ENCODE measurements at places on chromosomes 12 and 14.

GRCh38 chr14:75277815-75278421, 710 bp upstream of the FOS start:
- DNase-seq: no peak

GRCh38 chr12:129871991-129872972, 31.5 kb downstream of the TMEM132D start:
- DNase-seq: no peak

- DNase-seq: no peak
Observed at GRCh38 chr12:43407816-43408645, 144.0 kb downstream of the ADAMTS20 start.

DNA sequence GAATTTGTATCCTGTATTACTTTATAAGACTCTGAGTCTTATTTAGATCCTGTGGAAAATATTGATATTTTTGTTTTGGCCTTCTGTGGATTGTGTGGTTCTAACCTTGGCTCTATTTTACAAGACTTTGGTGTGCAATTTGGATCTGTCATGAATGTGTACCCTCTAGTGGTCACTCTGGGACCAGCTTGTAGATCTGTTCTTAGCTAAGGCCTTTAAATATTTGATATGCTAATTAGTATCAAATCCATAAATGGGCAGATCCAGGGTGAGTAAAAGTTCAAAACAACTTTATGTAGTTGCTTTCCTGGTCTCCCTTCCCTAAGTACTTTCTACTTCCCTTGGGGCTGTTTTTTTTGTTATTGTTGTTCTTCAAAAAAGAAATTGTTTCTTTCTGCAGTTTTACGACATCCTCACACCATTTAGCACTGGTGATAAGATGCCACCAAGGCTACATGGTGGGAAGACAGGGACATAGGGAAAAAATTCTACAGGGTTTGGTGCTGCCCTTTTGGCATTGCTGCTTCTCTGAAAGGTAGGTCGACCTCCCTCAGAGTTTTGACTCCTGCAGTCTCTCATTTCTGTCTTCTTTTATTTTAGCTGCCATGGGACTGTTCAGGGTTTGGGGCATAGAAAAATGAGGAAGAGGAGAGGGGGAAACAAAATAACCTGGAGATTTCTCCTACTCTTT, 238.5 kb downstream of the GPHN start:
- no peak for DNase-seq

- no peak for DNase-seq
Observed at GRCh38 chr12:49367381-49368239, at the start of gene SPATS2. Gene SPATS2, plus strand, starts transcription at chr12:49367462. Its CDS starts 93,551 bp downstream, at chr12:49461013.

Measured in cortex of kidney (tissue), 1 donor.